ENCODE measurements at places on chromosomes 6 and 20.

GRCh38 chr6:151592449-151593159, 98.8 kb downstream of the CCDC170 start:
- DNase-seq: no peak

GRCh38 chr6:25297039-25297441, 17.9 kb downstream of the CARMIL1 start:
- DNase-seq: no peak

DNA sequence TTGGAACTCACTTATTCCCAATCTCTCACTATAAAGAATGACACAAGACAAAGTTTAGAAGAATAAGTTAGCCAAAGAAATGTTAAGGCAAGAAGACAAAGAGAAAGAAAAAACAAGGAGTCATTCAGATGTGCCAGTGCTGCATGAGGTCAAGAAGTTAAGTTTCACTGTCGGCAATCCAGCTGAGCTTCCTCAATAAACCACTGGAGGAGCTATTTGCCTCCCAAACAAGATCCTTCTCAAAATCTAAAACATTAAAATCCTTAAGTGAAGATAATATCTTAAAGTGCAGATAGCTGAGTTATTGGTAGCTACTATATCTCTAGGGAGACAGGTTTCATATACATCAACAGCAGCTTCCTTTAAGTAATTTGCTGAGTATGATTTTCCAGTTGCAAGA, 512.3 kb downstream of the HDGFL1 start:
- no peak for DNase-seq

- DNase-seq: no peak
Measured at GRCh38 chr6:43768506-43768860, 1.5 kb upstream of the VEGFA start.

GRCh38 chr6:36788768-36789167, 50.5 kb downstream of the CPNE5 start:
- no peak for DNase-seq

DNA sequence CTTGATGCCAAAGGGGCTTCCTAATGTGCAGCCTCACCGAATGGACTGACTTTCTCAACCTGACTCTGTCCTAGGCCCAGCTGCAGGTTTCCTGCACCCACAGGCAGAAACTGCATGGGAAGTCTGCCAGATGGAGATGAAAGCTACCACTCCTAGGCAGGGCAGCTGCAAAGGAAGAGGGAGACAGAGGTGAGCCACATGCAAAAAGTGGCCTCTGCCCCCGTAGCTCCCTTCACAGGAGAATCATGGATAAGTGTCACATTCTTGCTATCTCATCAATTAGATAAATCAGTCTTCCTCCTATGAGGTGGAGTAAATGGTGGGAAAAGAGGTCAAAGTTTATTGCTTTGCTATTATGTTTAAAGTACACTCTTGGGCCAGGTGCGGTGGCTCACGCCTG, 191.3 kb downstream of the ALDH8A1 start:
- DNase-seq: no peak

DNA sequence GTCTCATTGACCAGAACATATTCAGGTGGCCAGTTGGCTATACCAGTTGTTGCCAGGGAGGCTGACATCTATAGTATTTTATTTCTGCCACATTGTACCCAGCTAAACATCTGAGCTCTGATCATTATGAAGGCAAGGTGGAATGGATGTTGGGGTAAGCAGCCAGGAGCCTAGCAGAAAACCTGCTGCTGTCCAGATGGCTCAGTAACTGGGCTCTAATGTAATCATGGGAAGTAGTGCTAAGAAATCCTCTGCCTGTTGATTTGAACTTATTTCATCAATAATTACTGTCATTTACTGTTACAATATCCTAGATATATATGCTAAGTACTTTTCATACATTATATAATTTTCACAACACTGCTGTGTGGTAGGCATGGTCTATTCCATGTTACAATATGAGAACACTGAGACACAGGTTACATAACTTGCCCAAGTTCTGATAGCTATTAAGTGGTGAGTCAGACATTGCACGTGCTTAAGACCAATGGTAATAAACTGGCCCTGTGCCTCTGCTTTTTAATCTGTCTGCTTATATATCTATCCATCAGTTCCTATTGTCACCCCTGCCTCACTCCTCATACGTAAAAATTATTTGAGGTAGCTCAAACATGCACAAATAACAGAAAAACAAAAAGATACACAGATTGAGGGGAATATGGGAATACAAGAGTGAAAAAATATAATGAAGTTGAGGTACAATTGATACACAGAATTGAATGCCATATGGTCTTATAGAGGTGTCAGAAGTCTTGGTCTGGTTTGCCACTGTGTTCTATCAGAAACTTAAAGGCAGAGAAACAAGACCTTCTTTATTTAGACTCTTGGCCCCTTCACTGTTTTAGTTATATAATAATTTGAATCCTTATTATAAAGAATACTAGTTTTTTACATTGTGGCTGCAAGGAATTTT, 25.2 kb downstream of the TBPL1 start:
- no peak for DNase-seq

DNA sequence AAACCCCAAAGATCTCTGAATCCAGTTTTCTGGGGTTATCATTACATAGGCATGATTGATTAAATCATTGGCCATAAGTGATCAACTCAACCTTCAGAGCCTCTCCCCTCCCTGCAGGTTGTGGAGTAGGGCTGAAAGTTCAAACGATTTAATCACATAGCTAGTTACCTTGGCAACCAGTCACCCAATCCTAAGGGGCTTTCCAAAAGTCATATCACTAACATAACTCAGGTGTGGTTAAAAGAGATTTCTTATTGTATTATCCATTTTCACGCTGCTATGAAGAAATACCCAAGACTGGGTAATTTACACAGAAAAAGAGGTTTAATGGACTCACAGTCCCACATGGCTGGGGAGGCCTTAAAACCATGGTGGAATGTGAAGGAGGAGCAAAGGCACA, 935.1 kb upstream of the SLC35B3 start:
- no peak for DNase-seq

- DNase-seq: no peak
Measured at GRCh38 chr20:46978951-46979491, 84.4 kb downstream of the EYA2 start.

DNA sequence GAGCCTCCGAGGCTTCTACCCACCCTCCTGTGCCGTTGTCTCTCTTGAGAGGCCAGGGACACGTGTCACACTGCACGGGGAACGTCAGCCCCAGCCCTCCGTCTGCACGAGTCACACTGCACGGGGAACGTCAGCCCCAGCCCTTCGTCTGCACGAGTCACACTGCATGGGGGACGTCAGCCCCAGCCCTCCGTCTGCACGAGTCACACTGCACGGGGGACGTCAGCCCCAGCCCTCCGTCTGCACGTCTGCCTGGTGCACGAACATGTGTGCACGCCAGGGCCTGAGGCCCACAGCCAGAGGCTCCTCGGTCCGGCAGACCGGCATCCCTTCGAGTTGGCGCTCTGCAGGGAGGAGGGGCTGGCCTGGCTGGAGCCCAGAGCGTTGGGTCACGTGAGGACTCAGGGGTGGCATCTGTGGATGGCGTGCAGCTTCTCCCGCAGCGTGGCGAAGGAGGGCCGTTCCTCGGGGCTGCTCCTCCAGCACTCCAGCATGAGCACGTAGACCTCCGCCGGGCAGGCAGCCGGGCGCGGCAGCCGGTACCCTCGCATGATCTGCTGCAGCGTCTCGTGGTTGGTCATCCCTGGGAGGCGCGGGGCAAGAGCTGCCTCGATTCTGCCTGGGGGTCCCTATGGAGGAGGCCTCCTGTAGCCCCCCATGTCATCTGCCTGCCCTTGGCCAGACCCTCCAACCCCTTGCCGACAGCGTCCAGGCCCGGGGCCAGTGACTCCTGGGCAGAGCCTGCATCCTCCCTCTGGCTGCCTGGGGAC, 3.4 kb upstream of the PTK6 start:
- no peak for DNase-seq

GRCh38 chr6:22896696-22897095, 327.3 kb downstream of the HDGFL1 start:
- no peak for DNase-seq

- DNase-seq: no peak
Measured at GRCh38 chr20:14055127-14055742, 59.9 kb downstream of the MACROD2 start.

GRCh38 chr20:32057656-32058184, 5.7 kb downstream of the HCK start:
- DNase-seq: no peak

DNA sequence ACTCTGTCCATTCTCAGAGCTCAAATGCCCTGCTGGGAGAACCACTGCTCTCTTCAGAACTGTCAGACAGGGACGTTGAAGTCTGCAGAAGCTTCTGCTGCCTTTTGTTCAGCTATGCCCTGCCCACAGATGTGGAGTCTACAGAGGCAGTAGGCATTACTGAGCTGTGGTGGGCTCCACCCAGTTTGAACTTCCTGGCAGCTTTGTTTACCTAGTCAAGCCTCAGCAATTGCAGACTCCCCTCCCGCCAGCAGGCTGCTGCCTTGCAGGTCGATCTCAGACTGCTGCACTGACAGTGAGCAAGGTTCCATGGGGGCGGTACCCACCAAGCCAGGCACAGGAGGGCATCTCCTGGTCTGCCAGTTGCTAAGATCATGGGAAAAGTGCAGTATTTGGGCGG, 21.8 kb upstream of the UFL1 start:
- no peak for DNase-seq

DNA sequence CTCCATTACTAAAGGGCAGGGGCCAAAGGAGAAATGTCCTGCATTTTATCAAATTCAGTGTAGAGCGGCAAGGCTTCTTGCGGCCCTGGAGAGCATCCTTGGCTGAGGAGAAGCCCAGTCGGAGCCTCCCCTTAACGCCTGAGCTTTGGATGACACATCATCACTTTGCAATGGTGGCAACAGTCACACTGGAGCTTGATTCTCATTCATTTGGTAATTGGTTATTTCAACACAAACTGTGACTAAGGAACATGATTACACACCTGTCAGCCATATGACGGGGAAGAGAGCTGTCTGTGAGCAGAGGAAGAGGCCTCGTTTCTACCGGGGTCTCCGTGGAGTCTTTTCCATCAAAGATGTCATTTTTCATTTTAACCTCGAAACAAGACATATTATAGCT, 81.4 kb downstream of the SOBP start:
- DNase-seq: no peak

DNA sequence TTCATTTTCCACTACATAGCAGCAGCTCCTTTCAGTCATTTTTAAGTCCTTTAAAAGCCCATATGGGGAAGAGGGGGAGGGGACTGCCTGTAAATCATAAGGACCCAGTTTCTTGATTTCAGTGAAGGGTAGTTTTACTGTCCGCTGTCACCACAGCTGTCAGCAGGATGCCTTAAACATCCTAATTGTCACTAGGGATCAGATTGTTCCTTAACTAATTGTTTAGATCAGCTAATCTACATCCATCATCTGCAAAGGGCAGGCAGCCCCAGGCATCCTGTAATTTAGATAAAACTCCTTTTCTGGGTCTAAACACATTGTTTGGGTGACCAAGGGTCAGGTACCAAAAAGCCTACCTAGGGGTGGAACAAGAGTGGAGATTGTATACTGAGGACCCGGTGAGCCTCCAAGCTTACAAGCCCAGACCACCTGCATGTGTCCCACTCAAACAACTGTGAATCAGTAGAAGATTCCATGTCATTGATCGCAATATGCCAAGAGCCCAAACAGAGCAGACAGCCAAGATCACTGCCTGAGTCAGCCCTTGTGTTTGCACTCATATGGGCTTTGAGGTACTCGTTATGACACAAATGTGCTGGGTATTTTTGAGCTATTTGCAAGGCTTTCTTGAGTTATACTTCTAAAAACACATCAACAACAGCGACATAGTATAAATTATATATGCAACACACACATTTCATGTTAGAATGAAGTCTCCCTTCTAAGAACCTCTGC, 198.7 kb upstream of the CEP162 start:
- no peak for DNase-seq

GRCh38 chr20:32839227-32839981, 19.3 kb upstream of the EFCAB8 start:
- no peak for DNase-seq

DNA sequence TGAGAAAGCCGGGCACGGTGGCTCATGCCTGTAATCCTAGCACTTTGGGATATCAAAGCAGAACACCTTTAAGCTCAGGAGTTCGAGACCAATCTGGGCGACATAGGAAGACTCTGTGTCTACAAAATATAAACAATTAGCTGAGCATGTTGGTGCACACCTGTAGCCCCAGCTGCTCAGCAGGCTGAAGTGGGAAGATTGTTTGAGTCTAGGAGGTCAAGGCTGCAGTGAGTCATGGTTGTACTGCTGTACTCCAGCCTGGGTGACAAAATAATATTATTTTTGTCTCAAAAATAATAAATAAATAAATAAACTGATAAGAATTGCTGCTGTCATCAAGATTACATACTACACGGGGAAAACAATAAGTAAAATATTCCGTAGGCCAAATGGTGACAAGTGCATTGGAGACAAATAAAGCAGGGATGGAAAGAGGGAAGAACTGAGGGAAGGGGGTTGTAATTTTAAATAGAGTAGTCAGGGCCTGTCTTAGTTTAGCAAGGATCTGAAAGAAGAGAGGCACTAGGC, 14.0 kb upstream of the TOP1 start:
- no peak for DNase-seq

- no peak for DNase-seq
Measured at GRCh38 chr6:136524339-136524935, 25.8 kb downstream of the MAP7 start.

GRCh38 chr6:159720708-159721107, 6.6 kb upstream of the WTAP start:
- no peak for DNase-seq

GRCh38 chr20:58892141-58892931, 39.8 kb downstream of the GNAS start:
- peak; percentile 56 for DNase-seq

DNA sequence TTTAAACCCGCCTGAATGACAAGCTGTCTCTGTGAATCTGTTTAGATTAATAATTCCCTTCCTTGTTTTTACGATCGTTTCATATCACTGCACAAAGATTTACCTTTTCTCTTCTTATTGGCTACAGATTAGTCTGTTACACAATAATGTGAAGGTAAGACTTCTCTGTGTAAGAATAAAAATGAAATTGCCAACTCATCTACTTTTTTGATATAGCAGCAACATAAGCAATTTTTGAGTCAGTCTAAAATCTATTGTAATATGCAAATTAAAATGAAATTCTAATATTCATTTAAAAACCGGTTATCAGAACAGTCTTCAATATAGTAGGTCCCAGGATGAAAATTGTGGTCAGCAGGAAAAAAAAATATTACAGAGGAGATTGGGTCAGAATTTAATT, 155.2 kb downstream of the DOK5 start:
- no peak for DNase-seq

DNA sequence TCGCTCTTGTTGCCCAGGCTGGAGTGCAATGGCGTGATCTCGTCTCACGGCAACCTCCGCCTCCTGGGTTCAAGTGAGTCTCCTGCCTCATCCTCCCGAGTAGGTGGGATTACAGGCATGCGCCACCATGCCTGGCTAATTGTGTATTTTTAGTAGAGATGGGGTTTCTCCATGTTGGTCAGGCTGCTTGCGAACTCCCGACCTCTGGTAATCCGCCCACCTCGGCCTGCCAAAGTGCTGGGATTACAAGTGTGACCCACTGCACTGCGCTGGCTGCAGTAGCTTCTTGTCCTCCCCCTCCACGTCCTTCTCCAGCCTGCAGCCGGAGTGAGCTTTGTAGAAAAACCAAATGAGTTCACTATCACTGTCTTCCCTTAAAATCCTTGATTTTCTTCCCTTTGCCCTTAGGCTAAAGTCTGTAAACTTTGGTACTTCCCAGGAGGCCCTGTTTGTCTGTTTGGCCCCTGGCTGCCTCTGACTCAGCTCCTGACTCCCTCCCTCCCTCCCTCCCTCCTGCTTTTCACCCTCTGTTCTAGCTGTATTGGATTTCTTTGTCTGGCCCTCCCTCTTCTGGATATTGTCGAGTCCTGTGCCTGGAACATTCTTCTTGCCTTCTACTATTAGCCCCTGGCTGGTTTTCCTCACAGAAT, 12.9 kb downstream of the PARD6B start:
- DNase-seq: no peak

- DNase-seq: no peak
Measured at GRCh38 chr6:38603966-38604365, 35.8 kb downstream of the BTBD9 start.
